ENCODE measurements at places on chromosomes 5 and 9.

- peak; percentile 34 for DNase-seq
These were observed 467 bp downstream of the C9orf78 start for GRCh38 chr9:129834489-129835127.

- no peak for DNase-seq
These were observed at the start of gene ADAMTS12 for GRCh38 chr5:33891788-33892619. ADAMTS12 (minus strand) TSS chr5:33891990; CDS start chr5:33891856, 134 bp downstream.

- DNase-seq: no peak
These were observed 1149.0 kb downstream of the EFNA5 start for GRCh38 chr5:106521701-106522100.

DNA sequence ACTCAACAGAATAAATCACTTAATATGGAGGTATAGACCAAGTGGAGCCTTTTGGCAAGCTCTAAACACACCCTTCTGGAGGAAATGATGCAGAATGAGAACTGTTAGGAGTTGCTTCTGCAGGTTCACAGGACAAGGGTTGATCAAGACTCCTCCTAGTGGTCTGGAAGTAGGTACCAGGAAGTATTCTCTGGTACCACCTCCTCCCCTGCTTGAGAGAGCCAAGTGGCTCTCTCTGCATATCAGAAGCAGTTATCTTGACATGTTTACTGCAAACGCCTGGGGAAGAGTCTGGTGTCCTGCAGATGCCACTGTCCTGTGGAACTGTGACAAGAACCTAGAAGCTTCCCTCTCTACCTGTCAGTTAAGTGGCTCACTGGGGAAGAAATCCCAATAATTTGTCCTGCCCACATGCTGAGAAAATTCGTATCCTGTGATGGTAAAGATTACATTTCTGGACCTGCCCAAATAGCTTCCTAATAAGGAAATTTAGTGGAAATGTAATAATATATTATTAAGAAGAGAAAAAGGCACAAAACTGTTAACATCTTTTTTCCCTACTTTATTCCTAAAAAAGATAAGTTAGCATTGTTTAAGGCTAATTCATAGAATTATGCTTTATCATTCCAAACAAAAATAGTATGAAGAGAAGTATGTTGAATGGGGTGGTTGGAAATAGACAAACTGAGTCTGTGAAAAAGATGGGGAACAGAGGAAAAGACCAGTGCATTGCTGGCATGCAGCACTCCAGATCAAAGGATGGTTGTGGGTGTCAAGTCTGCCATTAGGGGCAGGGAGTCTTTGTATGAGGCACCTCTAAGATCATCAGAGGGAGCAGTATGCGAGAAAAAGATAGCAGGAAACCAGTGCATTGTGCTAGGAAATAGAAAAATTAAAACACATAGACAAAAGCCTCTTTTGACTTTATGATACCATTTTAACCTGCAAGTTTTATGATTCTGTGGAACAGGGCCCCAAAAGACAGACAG, 118.8 kb downstream of the CDC42SE2 start:
- no peak for DNase-seq

DNA sequence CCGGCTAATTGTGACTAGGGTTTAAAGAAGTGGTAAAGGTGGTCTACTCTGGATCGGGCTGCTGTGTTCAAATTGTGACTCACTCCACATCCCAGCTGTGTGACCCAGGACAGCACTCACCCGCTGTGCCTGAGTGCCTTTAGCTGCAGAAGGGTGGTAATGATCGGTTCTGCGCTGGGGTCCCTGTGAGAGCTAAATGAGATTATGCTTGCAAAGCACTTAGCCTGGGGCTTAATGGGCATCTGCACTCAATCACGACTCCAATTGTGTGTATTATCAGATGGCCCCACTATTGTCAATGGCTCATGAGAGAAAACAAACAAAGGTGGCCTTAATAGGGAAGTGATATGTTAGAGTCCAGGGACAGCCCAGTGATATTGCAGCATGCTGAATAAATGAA, 25.1 kb upstream of the TBC1D2 start:
- no peak for DNase-seq

DNA sequence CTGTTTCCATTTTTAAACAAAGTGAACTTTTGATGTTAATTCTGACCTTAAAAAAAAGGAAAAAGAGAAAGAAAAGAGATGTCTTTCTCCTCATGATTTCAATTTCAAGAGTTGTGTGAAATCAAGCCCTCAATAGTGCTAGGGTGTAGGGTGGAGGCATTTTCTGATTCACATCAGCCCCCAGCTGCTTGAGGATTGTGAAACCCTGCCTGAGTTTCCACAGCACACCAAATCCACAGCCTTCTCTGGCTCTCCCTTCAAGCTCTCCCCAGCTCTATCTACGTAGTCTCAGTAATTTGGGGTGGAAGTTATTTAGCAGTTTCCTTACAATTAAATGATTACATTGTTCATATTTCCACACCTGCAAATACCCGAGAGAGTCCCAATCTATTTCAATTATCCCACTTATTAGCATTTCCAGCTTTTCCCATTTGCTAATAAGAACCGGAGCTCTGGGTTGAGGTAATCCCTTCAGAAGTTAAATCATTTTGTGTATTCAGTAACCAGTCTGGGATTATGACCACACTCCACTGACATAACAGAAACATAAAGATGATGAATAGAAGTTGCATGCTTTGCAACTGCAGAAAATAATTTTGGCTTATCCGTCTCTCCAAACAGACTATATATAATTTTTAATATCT, 54.9 kb downstream of the MTX3 start:
- no peak for DNase-seq

DNA sequence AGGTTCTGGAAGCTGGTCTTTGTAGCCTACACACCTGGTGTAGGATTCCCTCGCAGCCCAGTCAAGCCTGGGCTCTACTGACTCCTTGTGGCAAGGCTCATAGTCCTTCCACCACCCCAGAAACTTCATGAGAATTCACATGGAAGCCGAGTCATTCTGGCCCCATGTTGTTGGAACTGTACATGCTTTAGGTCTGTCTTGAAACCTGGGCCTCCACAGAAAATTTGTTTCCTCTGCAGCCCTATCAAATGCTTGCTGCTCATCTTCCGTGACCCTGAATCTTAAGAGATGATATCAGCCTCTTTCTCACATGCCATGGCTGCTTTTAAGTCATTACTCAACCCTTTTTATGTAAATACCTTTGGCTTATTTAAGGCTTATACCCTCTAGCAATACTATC, 113.4 kb upstream of the GRHPR start:
- no peak for DNase-seq

- no peak for DNase-seq
These were observed 116.2 kb upstream of the CNTLN start for GRCh38 chr9:17018540-17019196.

- no peak for DNase-seq
These were observed 3.9 kb downstream of the CEMIP2 start for GRCh38 chr9:71764463-71764862.

DNA sequence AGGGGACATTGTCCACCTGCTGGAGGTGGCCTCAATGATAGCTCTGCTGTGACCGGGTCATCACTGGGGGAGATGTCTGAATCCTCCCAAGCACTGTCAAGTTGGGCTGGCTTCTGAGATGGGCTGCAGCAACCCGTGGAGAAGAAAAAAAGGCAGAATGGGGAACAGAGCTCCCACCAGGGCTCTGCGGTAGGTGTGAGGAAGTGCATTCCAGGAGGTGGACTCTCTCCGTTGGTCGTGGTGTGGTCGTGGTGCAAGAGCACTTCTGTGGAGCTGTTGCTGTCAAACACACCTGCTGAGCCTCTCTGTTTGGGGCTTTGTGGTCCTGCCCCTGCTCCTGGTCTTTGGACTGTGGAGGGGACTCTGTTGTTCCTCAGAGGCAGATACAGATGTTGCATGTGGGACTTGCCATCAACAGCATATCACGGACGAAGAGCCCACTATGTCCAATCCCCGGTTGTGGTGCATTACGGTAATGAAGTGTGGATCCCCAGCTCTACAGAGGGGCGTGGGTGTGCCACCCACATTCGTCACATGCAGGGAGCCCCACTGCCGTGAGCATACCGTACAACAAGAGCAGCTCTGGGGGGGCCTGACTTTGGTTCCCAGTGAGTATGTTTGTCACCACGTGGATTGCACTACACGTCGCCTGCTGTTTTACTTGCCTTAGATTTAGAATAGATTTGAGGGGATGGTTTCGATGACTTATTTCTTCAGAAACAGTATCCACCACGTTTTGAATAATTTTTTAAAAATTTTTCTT, 36.0 kb upstream of the PITX1 start:
- DNase-seq: no peak

DNA sequence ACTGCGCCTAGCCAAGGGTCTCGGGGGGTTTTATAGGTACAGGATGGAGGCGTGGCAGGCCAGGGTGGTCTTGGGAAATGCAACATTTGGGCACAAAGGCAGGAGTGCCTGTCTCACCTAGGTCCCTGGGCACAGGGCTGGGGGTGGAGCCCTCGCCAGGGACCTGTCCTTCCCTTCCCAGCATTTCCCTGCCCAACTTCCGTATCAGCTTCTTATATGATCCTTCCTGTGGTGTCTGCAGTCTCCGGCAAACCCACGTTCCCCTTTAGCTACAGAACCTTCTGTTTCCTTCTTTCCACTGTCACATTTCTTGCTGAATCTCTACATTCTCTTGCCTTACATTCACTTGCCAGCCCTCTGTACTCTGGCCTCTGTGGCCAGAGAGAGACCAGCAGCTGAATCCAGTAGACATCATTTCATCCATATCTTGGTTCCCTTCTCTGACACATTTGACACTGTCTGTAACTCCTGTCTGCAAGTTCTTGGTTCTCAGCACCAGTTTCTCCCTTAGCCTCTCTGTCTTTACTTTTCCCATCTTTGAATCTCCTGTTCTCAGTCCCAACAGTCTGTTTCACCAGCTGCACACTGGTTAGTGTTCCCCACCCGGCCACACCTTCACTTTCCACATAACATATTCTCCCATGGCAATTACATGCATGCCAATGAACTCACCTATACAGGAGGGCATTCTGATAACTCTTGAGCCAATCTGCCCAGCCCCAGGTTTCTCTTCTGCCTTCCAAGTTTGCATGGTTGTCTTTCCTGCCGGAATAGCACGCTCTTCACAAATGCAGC, 134.7 kb upstream of the ZNF608 start:
- no peak for DNase-seq

- DNase-seq: no peak
These were observed 47.7 kb upstream of the FUBP3 start for GRCh38 chr9:130531670-130532069.

GRCh38 chr5:7706256-7706655, 144.7 kb downstream of the CFAP90 start:
- no peak for DNase-seq

GRCh38 chr5:67244345-67244793, 47.8 kb upstream of the CD180 start:
- DNase-seq: no peak

GRCh38 chr9:136407911-136408310, 2.5 kb downstream of the ENTR1 start:
- no peak for DNase-seq

GRCh38 chr5:99386406-99387077, 457.7 kb upstream of the CHD1 start:
- no peak for DNase-seq

DNA sequence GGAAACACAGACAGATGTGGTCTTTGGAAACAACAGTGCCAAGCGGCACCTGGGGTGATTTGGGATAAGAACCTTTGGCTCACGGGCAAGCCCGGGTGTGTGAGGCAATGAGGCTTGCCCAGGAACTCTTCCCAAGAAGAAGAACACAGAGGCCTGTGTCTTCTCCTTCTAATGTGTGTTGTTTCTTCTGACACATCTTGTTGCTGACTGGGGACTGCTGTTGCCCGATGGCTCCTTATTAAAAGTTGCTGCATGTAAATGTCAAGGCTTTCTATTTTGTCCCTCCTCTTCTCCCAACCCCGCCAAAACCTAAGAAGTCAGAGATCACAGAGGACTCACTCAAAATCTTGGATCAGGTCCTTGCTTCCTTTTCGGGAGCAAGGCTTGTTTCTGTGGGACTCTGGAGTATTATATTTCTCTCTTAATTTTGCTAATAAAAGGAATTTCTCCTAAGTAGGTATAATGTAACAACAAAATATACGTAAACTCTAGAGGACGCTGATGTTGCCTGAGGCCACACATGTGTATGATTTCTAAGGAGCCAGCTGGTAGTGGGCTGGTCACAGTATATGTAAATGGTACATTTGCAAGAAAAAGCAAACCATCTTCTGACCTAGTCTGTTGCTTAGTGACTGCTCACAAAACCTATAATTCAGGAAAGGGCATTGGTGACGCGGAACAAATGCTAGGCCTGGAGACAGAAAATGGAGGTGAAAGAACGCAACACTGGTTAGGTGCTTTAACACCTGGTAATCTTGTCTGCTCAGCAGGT, 232.5 kb downstream of the GADD45G start:
- no peak for DNase-seq

DNA sequence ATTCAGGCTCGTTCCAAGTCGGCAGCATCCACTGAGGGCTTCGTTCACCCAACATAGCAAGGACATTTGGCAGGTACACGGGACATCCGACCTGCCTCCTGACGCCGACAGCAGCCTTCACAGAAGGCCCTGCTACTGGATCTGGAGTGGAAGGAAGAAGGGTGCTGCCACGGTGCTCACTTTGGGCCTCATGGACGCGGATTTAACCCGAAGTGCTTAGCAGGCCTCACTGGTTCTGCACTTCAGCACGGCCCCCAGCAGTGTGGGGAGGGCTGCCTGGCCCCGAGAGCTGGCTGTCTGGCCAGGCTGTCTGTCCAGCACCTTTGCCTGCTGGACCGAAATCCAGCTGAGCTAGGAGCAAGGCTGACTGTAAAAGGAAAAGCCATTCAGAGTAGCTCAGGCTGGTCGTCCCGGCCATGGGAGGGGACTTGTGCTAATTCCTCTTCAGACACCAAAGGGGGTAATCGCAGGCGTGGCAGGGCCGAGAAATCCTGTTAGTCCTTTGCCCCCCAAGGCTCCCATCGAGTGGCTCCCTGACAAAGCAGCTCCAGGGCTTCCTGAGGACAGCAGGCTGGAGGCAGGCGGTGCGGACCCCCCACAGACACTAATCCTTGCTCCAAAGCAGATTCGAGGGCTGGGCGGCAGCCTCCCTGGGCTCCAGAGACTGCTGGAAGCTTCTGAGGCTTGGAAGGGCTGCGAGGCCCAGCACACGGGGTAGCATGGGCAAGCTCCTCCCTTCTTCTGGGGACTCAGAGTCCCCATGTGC, 11.1 kb upstream of the RXRA start:
- no peak for DNase-seq

GRCh38 chr5:39605588-39606575, 181.1 kb upstream of the DAB2 start:
- DNase-seq: no peak

GRCh38 chr5:142221091-142221860, 103.5 kb downstream of the SPRY4 start:
- DNase-seq: no peak

All from stimulated activated CD4-positive, alpha-beta T cell treated with anti-CD3 and anti-CD28 coated beads, Interleukin-12 subunit alpha, Interleukin-12 subunit beta, amount 100 ng/mL, for 24 hours (primary cell).